ENCODE measurements at places on chromosomes 11 and 22.

GRCh38 chr22:38872831-38873248, 824 bp upstream of the CBX6 start:
- peak; percentile 26 for DNase-seq

GRCh38 chr11:62556875-62557631, 10.4 kb upstream of the AHNAK start:
- DNase-seq, result no peak

GRCh38 chr11:134388590-134388989, 23.5 kb downstream of the B3GAT1 start:
- DNase-seq, result no peak

GRCh38 chr11:115083144-115083806, 404.9 kb downstream of the NXPE2 start:
- DNase-seq, result no peak

DNA sequence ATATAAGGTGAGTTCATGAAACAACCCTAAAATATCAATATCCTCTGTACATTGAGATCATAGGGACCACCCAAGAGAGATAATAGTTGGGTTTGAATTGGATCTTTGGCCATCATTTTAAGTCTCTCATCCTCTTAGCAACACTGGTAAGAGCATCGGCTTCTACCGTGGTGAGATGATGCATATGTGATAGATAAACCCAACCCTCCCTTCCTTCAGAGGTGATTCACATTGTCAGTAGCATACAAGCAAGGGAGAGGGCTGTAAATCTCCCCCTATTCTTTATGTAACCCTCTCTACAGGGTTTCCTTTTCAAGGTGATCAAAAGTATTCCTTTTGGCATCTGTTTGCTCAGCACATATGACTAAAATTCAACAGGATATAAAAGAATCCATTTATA, 102.4 kb upstream of the MTMR2 start:
- DNase-seq, result no peak

DNA sequence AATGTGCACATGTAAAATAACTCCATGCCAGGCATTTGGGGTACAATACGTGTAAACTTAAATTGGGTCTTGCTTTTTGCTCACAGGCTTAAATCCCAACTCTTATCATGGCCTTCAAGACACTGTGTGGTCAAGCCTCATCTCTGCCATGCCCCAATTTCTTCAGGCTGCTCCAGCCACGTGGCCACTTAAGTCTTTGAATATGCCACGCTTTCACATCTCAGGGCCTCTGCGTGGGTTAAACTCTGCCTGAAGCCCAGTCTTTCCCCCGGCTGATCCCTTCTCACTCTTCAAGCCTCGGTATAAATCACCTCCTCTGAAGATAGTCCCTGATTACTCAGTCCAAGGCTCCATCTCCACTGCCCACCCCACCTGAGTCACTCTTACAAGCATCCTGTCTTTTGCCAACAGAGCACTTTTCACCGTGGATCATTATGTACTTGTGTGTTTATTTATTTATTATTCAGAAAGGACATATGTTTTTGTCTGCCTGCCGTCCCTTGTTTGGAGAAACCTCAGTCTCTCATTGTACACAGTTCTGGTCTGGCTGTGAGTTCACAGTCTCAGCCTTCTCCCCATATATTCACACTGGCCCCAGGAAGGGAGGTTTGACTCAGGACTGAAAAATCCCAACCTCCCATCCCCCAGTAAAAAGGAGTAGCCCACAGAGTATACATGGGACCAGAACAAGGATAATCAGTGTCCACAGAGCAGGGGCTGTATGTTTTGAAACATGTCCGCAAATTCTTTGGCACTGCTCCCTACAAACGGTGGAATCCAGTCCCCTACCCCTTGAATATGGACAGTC, 344.7 kb downstream of the MN1 start:
- no peak for DNase-seq

DNA sequence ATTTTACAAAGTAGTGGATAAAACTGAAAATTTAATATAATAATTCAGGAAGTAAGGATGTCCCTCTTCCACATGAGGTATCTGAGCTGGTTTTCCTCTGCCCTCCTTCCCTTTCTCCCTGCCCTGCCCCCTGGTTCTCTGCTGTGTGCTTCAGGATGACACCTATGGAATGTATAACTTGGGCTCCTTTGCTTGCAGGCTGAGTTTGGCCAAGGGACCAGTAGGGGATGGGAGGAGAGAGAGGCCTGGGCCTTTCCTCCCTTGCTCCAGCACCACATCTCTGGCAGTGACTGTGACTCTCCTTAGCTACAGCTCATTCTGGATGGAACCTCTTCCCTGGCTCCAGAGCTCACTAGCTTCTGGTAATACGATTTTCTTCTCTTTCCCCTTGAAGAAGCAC, 10.1 kb downstream of the IRAG1 start:
- no peak for DNase-seq

- DNase-seq, result no peak
Measured at GRCh38 chr11:104968856-104969776, 742 bp upstream of the CASP4 start.

GRCh38 chr11:133906241-133906640, 50.5 kb downstream of the IGSF9B start:
- DNase-seq, result no peak

- no peak for DNase-seq
Measured at GRCh38 chr22:24584166-24584790, 8.6 kb downstream of the LRRC75B start.

- DNase-seq, result no peak
Measured at GRCh38 chr22:39965748-39966147, 5.6 kb downstream of the TMA7B start.

GRCh38 chr22:37970864-37971263, 13.5 kb downstream of the SOX10 start:
- DNase-seq, result no peak

DNA sequence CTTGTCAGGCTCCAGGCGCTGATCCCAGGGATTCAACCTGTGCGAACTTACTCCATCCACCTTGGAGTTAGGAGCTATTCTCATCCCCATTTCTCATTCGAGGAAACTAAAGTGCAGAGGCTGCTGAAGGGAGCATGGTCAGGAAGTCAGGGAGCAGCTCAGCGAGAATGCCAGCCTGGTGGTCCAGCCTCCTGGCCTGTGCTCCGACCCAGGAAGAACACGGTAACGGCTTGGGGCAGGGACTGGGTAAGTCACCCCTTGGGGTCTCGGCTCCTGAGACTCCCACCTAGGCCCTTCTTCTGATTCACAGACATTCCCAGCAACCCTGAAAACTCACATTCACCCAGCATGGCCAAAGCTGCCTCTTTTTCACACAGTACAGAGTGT, 132.8 kb downstream of the CRYBB2 start:
- no peak for DNase-seq

- no peak for DNase-seq
Measured at GRCh38 chr11:24531528-24531927, 34.7 kb downstream of the LUZP2 start.

- DNase-seq, result no peak
Measured at GRCh38 chr11:109342261-109342660, 79.7 kb upstream of the C11orf87 start.

Data from inflammatory macrophage treated with lipopolysaccharide for 1 hour (primary cell).